Stimulated activated naive CD8-positive, alpha-beta T cell treated with anti-CD3 and anti-CD28 coated beads, Interleukin-15, amount 100 ng/mL, for 72 hours (primary cell): ENCODE measurements at places on chromosomes 7 and 10.

DNA sequence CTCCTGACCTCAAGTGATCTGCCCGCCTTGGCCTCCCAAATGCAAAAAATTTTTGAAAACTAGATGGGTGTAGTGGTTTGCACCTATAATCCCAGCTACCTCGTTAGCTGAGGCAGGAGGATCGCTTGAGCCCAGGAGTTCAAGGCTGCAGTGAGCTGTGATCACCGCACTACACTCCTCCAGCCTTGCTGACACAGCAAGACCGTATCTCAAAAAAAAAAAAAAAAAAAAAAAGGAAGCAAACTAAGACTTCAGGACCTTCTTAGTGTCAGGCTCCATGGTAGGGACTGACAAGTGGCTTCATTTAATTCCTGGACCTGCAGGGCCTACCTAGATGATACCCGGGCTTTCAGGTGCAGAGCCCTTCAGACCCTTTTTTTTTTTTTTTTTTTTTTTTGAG lies 2.5 kb downstream of the POP7 start:
- no peak for DNase-seq

DNA sequence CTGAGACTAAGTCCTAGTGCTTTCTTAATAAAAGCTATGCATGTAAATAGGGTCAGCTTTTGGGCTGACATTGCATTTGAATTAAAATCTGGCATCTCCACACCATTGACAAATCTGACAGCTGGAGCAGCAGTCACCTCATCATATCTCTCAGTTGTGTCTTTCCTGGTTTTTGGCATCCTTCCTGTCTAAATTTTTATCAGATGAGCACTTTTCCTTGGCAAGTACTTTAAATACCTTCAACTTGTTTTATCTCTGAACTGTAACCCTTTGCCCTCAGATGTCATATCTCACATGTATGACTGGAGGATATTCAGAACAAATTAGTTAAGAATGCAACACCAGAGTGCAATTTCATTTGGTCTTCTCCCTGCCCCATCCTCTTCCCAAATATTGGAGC lies 1066.2 kb downstream of the LRMDA start:
- no peak for DNase-seq

GRCh38 chr7:153258686-153259085 lies 499.1 kb downstream of the ACTR3B start:
- DNase-seq = no peak

DNA sequence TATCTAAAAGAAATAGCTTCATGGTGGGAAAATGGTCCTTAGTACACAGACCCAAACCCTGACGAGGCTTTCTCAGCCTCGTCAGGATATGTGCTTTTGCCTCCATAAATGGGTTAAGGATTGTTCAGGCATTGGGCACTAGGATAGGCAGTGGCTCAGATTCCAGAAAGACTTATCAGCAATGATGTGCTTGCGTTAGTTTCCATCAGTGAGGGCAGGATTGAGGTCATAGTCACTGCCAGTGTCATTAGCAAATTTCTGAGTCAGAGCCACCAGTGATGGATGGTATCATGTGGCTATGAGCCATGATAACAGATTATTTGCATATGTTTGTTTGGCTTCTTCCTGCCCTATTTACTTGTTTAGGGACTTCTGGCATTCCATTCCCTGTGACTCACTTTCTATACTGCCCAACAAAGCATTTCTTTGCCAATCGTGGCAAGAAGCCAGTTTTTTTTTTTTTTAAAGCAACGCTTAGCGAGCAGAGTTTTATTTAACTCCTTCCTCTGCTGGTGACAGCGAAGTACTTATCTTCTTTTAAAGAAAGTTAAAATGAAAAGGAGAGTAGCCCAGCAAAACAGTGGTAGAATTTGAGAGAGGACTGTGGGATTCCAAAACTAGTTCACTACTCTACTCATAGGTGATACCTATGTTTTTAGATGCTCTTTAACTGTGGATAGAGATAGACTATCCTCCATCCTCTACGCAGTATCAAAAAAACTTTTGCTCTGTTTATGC lies 44.4 kb downstream of the MYPN start:
- no peak for DNase-seq

DNA sequence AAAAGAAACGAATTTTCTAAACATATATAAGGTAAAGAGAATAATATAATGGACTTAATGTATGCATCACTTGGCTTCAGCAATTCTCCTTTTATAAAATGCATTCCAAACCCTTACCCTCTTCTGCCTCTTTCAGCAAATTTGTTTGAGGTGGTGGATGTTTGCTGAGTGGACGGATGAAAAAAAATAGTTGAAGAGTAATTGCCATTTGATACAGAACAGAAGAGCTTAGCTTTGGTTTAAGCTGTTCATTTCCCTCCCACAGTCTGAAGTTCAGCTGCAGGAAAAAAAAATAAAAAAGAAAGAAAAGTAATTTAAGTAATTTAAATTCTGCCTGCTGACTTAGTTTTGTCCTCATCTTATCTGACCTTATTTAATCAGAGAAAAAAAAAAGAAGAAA lies 138.6 kb downstream of the GALNT17 start:
- DNase-seq = no peak

GRCh38 chr7:85074016-85074415 lies 112.8 kb downstream of the SEMA3D start:
- no peak for DNase-seq

DNA sequence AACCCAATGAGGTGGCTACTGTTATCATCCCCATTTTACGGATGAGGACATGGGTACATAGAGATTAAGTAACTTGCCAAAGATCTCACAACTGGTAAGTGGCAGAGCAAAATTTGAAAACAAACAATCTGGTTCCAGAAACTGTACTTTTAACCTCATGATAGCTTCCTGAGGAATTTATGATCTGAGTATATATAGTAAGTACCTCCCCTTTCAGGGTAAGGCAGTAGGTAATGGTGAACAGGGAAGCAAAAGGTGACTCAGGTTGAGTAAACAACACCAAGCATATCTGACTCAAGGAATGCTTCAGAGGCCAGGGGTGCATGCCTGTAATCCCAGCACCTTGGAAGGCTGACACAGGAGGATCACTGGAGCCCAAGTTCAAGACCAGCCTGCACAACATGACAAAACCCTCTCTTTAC lies 21.1 kb downstream of the KLLN start:
- DNase-seq = no peak
